ENCODE measurements at places on chromosomes 7 and 10. TPM values are rescaled to one million over a fixed set of nuclear protein-coding genes. Genes with fewer than 3 reads are reported as not detected.

The ATOH7 gene
- not detected for total RNA-seq

The CFAP46 gene
- total RNA-seq = not detected

The STEAP1B gene
- total RNA-seq = 0.73 TPM

The EPHA1 gene
- total RNA-seq = 9.4 TPM

Measured in T-helper 17 cell (primary cell).